ENCODE measurements at places on chromosomes 13 and 19.

GRCh38 chr19:44615863-44616247, 2.5 kb downstream of the IGSF23 start:
- DNase-seq: no peak

- DNase-seq: no peak
Observed at GRCh38 chr19:30513082-30513411, 140.9 kb downstream of the ZNF536 start.

- no peak for DNase-seq
Observed at GRCh38 chr19:43820098-43820883, 6.8 kb upstream of the ZNF283 start.

- no peak for DNase-seq
Observed at GRCh38 chr13:30257468-30258099, 49.8 kb downstream of the KATNAL1 start.

DNA sequence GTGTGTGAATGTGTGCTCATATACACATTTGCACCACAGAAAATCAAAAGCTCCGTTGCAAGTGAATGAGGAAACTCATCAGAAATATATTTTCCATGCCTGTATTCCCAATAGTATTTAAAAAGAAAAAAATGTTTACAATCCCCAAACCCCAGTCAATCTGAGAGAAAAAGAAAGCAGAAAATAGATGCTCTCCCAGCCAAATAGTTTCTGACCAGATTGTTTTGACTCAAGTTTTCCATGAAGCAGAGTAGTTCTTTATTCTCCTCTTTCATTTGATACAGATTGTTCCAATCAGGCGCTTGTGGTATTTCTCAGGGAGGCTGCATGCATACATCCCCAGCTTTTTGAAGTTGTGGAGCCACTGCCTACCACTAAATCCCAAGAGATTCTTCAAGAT, 110.6 kb downstream of the STARD13 start:
- DNase-seq: no peak

DNA sequence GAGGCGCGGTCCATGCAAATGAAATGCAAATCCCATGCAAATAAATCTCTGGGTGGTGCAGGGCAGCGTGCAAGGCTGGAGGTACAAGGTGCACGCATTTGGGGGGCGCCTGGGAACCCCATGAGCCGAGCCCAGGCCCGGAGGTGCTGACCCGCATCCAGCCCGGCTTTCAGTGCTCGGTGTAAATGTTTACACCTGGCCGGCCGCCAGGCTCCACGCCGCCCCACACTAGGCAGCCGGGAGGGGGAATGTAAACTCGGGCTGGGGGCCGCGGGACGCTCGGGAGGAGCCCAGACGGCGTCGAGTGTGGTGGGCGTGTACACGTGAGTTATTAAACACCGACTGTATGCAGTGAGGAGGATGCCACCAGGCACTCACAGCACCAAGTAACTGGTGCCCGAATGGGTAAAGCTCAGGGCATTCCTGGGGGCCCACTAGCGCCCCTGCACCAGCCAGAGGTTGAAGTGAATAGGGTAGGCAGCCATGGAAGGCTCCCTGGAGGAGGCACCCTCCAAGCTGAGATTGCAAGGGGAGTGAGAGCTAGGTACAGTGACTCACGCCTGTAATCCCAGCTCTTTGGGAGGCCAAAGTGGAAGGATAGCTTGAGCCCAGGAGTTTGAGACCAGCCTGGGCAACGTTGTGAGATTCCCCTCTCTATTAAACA, 17.2 kb downstream of the FUT6 start:
- DNase-seq: no peak
